ENCODE measurements at places on chromosomes 5 and 9.

GRCh38 chr9:112249277-112249676, 74.2 kb upstream of the SUSD1 start:
- no peak for DNase-seq

DNA sequence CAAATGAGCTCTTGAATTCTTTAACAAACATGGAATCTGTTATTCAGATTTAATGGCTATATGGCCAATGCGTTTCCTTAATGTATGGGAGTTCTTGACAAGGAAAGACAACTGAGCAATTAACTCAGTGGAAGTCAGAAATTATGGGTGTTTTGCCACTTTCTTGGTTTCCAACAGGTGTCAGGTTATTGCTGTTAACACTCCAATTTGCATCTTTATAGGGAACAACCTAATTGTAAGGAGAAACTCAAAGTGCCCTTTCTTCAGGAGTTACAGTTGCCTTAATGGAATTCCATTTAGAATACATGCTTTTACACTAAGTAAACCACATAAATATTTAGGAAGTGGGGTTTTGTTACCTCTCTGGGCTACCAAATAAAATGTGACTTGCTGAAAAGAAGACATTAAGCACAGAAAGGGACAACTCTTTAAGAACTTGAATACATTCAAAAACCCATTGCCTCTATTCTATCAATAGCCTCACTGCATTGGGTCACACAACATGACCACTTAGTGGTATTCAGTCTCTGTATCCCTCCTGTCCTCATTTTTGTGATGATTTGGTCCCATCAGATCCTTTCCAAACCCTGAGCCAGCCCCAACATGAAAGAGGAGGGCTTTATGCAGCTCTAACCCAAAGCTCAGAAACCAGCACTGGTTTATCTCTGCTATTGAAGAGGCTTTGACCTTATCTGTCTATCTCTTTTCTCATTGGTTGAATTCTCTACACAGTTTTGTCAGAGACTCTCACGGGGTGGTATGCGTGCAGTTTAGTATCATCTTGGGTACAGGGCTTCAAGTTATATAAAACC, 118.7 kb downstream of the EDIL3 start:
- no peak for DNase-seq

DNA sequence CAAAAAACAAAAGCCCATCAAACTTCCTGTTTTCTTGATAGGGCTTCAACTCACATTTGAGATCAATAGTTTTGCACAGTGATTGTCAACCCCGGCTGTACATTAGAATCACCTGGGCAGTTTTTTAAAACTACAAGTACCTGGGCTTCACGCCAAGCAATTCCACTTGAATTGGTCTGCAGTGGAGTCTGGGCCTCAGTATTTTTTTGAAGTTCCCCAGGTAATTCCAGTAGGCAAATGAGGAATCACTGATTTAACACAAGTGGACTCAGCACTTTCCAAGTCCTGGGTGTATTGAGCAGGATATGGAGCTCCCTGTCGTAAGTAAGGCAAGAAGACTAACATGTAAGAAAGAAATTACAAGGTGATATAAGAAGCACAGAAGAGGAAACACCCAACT, 14.8 kb upstream of the SMIM15 start:
- DNase-seq, result no peak

DNA sequence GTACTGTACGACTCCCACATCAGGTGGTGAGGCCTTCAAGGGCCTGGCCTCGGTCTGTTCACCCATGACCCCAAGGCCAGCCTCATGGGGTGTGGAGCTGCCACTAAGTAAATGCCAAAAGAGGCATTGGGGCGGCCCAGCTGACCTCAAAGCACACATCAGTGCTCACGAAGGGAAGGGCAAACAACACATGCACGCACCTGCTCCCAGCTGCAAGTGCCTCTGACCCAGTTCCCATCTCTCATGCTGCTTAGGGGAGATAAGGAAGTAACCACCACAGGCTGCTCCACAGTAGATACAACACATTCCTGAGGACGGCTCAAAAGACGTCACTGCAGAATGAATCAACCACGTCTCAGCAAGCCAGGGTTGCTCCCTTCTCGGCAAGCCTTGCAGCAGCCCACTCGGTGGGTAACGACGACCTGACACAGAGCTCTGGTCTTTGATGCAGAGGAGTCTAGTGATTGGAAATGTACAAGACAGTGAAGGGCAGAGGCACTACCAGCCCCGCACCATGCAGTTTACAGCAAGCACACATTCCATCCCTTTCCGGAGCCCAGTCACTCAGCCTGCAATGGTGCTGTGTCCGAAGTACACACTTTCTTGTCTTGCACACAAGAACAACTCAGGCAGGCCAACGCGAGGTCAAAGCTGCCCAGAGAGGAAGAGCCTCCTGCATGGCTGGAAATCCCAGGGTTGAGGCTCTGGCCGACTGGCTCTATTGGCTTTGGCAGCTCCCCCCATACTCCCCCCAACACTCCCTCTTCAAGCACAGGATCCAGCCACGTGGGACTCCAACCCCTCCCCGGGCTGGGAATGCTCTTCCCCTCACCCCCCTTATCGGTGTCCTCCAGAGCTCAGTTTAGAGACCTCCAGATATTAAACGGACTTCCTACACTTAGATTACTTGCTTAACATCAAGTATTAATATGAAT, 31.8 kb downstream of the FABP6 start:
- DNase-seq, result peak; percentile 33
